ENCODE measurements at places on chromosomes 3 and 15. TPM values are rescaled to one million over a fixed set of nuclear protein-coding genes. Genes with fewer than 3 reads are reported as not detected.

AADACL2 gene
- total RNA-seq, result not detected

CHRNB4 gene
- 0.15 TPM for total RNA-seq

TIMP4 gene
- total RNA-seq, result 3.1 TPM

PSMD2 gene
- 142 TPM for total RNA-seq

DNA sequence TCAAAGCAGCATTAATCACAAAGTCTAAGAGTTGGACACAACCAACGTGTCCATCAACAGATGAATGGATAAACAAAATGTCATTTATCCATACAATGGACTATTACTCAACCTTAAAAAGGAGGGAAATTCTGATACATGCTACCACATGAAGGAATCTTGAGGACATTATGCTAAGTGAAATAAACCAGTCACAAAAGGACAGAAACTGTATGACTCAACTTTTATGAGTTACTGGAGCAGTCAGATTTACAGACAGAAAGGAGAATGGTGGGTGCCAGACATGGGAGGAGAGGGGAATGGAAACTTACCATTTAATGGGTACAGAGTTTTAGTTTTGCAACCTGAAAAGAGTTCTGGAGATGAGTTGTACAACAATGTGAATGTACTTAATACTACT, 43.0 kb upstream of the SEC13 start:
- H3K27ac ChIP-seq, result no peak overlapping the region
- DNase-seq, result no peak
- no peak overlapping the region for H3K4me3 ChIP-seq
- H3K4me1 ChIP-seq, result no peaks in the 10 kb centered on the region
- H3K36me3 ChIP-seq, result no peaks in the 10 kb centered on the region

DNA sequence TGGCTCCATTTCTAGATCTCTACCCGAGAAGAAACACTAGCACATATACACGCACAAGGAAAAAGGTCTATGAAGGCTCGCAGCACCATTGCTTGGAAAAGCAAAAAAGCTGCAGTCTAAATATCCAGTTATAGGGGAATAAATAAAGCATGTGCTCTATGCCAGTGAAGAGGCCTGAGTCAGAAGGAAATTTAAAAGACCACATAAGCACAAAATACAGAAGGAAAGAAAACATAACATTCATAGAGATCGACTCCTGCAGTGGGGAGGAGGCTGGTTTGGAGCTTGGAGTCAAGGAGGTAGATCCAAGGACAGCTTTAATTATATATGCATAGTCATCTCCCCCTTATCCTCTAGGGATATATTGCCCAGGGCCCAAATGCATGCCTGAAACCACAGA, 114.4 kb downstream of the PDZRN3 start:
- no peak for DNase-seq
- H3K36me3 ChIP-seq, result no peaks in the 10 kb centered on the region
- H3K4me1 ChIP-seq, result peaks cover 27% of the 10 kb centered on the region
- peak overlapping the region; percentile 68 for H3K27ac ChIP-seq
- no peak overlapping the region for H3K4me3 ChIP-seq

- H3K36me3 ChIP-seq, result no peaks in the 10 kb centered on the region
- H3K27ac ChIP-seq, result no peak overlapping the region
- no peak overlapping the region for H3K4me3 ChIP-seq
- no peaks in the 10 kb centered on the region for H3K27me3 ChIP-seq
- peak; percentile 53 for DNase-seq
Observed at GRCh38 chr15:45454814-45455213, 67.7 kb downstream of the SLC30A4 start.

DNA sequence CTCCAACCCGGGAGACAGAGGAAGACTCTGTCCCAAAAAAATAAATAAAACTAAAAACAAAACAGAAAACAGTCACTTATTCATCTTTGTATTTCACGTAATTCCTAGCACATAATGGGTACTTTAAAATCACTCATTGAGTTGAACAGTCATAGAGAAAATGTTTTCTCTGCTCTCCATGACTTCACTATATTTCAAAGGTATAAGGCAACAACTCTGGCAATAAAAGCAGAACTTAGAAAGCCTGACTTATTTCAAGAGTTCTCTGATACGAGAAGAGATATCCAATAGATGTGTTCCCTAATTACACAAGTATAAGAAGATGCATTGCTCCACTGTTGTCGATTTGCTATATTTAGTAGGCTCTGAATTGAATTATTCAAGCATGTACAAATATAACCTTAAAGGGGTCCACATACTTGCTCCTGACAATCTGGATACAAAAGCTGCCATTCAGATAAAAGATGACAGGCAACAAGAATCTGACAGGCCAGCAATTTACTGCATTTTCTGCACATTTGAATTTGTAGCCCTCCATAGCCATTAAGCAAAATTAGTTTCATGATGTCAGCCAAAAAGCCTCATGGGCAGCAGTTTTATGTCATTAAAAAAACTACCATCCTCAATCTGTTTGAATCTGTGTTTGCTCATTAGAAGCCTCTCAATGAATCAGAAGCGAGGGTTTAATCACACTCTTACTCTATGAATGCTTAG, 47.9 kb downstream of the PEAK1 start:
- no peak overlapping the region for H3K27ac ChIP-seq
- no peak for DNase-seq
- H3K36me3 ChIP-seq, result no peaks in the 10 kb centered on the region
- no peaks in the 10 kb centered on the region for H3K4me1 ChIP-seq

GRCh38 chr3:10594915-10595314, 89.5 kb upstream of the ATP2B2 start:
- no peak overlapping the region for H3K4me3 ChIP-seq
- H3K36me3 ChIP-seq, result no peaks in the 10 kb centered on the region
- no peaks in the 10 kb centered on the region for H3K4me1 ChIP-seq
- no peak for DNase-seq
- H3K27me3 ChIP-seq, result no peaks in the 10 kb centered on the region

DNA sequence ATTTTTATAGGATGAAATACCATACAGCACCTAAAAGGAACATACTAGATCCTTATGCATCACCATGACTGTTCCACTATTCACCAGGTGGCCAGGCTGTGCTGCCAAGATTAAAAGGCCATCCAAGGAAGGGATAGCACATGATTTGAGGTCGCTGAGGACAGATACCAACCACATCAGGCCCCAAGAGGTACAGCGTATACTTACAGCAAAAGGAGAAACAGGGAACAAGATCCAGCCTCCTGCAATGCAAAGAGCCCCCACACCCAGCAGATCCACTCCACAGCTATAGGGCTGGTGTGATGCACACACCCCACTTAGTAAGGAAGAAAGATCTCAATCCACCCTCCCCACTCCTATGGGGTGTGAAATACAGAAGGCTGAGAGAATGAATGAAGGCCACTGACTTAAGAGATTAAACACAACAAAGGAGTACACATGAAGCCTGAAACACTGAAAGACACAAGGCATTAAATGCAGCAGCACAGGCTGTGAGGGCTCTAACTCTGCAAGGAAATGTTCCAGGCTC, 32.0 kb upstream of the ZNF445 start:
- DNase-seq, result no peak
- H3K4me3 ChIP-seq, result peak overlapping the region; percentile 85
- peaks cover 2% of the 10 kb centered on the region for H3K4me1 ChIP-seq
- no peaks in the 10 kb centered on the region for H3K27me3 ChIP-seq
- H3K36me3 ChIP-seq, result no peaks in the 10 kb centered on the region

DNA sequence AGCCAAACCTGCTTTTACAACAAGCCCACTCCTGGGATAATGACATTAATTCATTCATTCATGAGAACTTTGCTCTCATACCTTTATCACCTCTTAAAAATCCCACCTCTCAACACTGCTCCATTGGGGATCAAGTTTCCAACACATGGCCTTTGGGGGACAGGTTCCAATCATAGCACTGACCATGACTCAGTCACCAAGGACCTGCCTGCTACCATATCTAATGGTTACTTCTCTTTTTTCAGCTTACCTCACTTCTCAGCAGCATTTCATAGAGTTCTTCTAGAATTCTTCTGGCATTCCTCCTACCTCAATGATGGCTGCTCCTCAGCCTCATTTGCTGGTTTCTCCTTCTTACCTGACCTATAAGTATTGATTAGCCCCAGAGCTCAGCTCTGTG, 36.9 kb upstream of the RYK start:
- no peaks in the 10 kb centered on the region for H3K27me3 ChIP-seq
- no peaks in the 10 kb centered on the region for H3K36me3 ChIP-seq
- H3K27ac ChIP-seq, result no peak overlapping the region
- H3K4me3 ChIP-seq, result no peak overlapping the region

GRCh38 chr3:109683746-109684145, 346.4 kb upstream of the DPPA4 start:
- no peak overlapping the region for H3K4me3 ChIP-seq
- H3K27me3 ChIP-seq, result no peaks in the 10 kb centered on the region
- no peak overlapping the region for H3K27ac ChIP-seq
- no peak for DNase-seq
- no peaks in the 10 kb centered on the region for H3K36me3 ChIP-seq

DNA sequence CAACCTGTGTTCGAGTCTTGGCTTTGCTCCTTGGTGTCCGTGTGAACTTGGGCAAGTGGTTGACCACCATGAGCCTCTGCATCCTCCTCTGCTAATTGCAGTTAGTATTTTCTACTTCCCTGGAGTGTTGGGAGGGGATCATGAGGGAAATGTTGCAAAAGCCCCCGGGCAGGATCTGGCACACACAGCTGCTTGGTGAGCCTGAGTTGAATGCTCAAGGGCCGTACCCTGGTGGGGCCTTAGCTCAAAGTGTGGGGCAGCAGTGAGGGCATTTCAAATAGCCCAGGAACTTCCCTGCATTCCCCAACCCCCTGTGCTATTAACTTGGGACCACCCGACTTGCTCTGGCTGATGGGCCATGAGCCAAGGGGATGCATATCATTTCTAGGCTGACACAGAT, 94.9 kb upstream of the SLC6A11 start:
- H3K4me1 ChIP-seq, result no peaks in the 10 kb centered on the region
- H3K27ac ChIP-seq, result no peak overlapping the region
- no peaks in the 10 kb centered on the region for H3K36me3 ChIP-seq

GRCh38 chr3:191648787-191649186, 187.8 kb downstream of the PYDC2 start:
- no peak overlapping the region for H3K4me3 ChIP-seq
- H3K27ac ChIP-seq, result no peak overlapping the region
- H3K36me3 ChIP-seq, result no peaks in the 10 kb centered on the region
- no peaks in the 10 kb centered on the region for H3K27me3 ChIP-seq
- no peak for DNase-seq

DNA sequence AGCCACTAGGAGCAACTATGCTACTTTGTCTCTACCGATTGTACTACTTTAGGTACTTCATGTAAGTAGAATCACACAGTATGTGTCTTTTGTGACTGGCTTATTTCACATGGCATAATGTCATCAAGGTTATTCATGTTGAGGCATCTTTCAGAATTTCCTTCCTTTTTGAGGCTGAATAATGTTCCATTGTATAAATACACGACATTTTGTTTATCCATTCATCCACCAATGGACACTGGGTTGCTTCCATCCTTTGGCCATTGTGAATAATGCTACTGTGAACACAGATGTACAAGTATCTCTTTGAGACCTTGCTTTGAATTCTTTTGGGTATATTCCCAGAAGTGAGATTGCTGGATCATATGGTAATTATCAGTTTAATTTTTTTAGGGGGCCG, 29.2 kb downstream of the MYO5A start:
- H3K27me3 ChIP-seq, result no peaks in the 10 kb centered on the region
- no peaks in the 10 kb centered on the region for H3K36me3 ChIP-seq

- H3K4me3 ChIP-seq, result no peak overlapping the region
- no peak for DNase-seq
- no peak overlapping the region for H3K27ac ChIP-seq
- H3K36me3 ChIP-seq, result no peaks in the 10 kb centered on the region
- H3K4me1 ChIP-seq, result no peaks in the 10 kb centered on the region
- no peaks in the 10 kb centered on the region for H3K27me3 ChIP-seq
Observed at GRCh38 chr3:32857921-32858320, 40.1 kb downstream of the TRIM71 start.

DNA sequence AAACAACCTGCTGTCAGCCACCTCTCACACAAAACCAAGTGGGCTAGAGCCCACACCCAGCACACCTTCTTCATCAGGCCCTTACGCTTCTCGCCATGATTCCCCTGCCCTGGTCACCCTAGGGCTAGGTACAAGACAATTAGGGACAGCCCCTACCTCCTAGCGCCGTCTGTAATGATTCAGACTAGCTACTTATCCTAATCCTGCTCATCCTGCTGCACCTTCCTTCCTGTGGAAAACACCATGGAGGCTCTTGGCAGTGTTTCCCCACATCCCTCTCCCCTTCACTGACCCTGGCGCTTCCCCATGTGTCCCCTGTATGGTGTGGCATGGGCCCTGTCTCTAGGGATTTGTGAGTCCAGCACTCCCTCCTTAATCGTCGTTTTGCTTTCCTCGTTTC, 39.6 kb upstream of the ICE2 start:
- no peak overlapping the region for H3K4me3 ChIP-seq
- no peaks in the 10 kb centered on the region for H3K4me1 ChIP-seq
- no peak overlapping the region for H3K27ac ChIP-seq
- no peaks in the 10 kb centered on the region for H3K36me3 ChIP-seq
